ENCODE measurements at places on chromosomes 7 and 10.

GRCh38 chr10:107064075-107064474 is 100.4 kb downstream of the SORCS1 start:
- DNase-seq: no peak

DNA sequence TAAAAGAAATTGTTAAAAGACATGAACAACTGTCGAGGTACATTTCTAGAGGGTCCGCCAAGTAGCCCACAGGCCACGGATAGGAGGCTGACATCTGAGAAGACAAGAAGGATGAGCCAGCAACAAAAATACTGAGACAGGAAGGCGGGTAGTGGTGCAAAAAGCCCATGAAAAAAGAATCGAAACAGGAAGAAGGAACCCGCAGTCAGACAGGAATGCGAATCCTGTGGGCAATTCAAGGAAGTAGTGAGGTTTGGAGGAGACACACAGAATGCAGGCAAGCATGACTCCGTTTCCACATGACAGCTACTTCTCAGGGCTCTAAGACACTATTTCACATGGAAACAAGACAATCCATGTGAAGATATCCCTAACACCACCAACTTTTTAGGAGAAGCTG is 125.2 kb downstream of the DOCK4 start:
- DNase-seq: no peak

DNA sequence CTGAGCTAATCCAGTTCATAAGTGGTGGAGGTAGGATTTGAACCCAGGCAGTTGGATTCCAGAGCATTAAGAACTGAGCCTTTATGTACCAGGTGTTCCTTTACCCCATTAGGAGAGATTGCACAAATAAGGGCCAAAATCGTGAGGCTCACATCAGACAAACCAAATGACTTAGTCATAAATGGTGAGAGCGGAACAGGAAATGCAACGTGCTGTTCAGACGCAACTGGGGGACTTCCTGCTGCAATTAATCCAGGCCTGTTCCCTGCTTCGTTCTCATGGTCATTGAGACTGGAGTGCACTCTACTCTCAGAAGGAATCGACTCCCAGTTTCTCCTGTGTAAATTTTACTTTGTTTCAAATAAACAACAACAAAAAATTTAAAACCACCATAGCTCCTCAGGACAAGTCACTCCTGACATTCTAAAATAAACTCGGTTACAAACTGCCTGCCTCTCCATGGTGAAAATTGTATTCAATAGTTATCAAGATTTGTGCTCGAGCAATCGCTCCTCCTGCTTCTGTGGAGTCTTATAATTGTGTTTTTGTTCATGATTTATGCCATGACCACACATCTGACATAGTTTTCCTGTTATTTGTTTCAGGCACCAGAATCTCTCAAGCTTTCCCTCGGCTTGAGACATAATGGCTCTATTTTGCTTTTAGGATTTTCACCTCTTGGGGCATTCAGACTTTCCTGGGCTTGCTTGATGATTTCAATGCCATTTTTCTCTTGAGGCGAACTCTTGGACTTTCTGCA is 115.3 kb upstream of the BMPER start:
- no peak for DNase-seq

GRCh38 chr7:91041901-91042484 is 222.2 kb upstream of the FZD1 start:
- DNase-seq: no peak

- DNase-seq: no peak
Observed at GRCh38 chr7:104653825-104654401, 325.5 kb downstream of the LHFPL3 start.

- DNase-seq: no peak
Observed at GRCh38 chr10:102170602-102171001, 18.4 kb downstream of the NOLC1 start.

DNA sequence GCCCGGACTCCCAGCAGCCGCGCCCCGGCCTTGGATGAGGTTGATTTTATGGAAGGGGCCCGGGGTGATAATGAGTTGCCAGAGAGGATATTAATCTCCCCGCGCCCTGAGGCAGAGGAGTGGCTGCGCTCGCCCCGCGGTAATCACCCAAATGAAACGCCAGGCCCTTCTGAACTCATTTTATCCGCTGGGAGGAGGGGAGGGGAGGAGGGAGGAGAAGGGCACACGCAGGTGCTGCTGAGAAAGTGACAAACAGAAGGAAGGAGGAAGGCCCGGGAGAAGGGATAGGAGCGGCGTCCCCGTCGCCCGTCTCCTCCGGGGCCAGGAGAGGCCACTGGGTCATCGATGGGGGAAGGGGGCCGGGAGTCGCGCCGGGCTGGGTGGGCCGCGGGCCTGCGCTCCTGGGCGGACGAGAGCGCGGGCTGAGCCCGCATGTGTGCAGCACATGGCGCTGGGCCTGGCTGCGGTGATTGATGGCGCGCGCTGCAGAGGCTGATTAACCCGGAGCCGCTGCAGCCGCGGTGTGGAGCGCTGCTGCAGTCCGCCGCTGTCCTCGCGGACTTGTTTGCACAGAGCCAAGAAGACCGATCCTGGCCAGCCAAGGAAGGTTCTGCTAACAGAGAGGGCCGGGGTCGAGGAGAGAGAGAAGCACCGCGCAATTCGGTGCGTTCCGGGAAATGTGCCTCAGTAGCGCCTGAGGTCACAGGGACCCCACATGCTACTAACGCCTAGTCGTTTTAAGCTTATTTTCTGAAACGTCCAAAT is 6.5 kb downstream of the MNX1 start:
- no peak for DNase-seq

GRCh38 chr7:16295558-16295957 is 125.8 kb downstream of the CRPPA start:
- DNase-seq: no peak

DNA sequence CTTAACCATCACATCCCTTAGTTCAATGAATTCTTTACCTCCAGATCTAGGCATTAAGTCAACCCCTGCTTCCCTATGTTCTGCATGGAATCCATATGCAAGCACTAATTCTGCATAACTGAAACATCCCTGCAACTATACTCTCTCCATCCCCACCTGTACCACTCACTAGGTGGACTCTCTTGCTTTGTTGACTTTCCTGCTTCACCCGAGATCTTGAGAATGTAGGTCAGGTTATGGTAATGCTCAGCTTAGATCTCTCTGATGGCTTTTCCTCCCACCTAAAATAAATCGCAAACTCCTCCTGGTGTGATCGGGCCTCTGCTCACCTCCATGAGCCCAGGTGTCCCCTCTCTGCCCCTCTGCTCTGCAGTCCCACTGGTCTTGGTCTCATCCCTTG is 92.4 kb upstream of the ADAM12 start:
- DNase-seq: no peak

- no peak for DNase-seq
Observed at GRCh38 chr7:79778786-79779770, 325.6 kb upstream of the MAGI2 start.

DNA sequence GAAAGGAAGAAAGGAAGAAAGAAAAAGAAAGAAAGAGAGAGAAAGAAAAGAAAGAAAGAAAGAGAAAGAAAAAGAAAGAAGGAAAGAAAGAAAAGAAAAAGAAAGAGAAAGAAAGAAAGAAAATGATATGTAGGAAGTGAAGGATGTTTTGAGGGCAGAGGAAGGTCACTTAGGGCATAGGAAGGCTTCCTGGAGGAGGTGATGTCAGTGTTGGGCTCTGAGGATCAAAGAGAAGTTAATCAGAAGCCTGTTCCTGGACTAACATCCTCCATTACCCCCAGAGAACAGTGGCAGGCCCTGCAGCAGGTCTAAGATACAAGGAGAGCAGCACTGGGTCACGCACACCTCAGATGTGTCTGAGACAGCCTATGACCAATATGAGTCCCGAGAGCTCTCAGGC is 54.7 kb upstream of the CALN1 start:
- no peak for DNase-seq

GRCh38 chr10:84335516-84335915 is 7.1 kb downstream of the CCSER2 start:
- no peak for DNase-seq

GRCh38 chr10:79392020-79392398 is 44.7 kb downstream of the PPIF start:
- DNase-seq: no peak

DNA sequence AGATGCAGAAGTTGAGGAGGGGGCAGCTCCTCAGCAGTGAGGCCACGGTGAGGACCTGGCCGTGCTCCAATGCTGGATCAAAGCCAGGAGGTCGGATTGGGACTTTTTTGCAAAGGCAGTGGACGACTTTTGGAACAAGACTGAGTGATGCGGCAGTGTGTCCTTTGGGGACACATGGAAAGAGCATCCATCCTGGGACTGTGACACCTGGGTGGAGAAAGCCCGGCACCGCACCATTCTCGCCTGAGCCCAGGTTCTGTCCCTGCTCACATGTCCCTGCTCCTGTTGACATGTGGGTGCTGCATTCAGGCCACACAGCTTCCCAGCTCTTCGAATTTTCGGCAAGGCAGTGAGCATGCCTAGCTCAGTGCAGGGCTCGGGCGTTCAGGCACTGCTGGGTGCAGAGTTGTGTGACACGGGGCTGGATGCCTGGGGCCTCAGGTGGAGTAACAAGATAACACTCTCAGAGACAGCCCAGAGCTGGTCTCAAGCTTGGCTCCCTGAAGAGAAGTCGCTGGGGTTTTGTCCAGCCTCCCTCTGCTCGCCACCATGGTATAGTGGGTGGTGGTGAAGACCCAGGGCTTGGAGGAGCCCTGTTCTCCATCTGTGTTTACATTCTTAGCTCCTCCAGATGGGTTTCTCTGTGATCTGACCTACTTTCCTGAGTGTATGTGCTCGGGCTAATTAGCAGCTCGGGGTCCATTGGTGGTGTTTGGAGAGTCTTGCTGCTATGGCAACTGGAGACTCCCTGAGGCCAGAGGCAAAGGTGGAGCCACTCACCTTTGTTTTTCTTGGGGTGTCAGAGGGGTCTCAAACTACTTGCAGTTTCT is 111.7 kb upstream of the BTBD16 start:
- no peak for DNase-seq

- DNase-seq: no peak
Observed at GRCh38 chr10:124145109-124145870, 51.9 kb upstream of the CHST15 start.

DNA sequence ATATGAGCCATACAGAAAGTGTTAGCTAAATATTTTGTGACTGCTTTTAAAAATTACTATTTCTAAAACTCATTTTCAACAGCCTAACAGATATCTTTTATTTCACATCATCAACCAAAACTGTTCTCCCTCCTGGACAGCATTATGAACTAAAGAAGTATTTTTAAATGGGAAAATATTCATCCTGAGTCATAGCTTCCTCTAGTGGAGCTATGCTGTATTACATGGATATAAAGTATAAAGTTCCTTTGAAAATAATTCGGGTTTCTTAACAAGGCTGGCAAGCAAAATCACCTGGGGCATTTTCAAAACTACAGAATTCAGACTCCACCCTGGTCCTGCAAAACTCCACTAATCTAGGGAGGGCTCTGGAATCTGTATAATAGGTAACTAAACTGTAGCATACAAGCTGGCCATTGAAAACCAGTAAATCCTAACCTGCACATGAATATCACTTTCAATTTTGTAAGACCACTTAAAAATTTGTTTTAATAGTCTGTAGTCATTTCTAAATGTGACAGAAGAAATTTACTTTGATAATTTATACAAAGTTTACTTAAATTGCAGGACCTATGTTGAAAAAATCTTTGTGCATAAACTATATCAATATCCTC is 53.5 kb downstream of the SCIN start:
- no peak for DNase-seq

DNA sequence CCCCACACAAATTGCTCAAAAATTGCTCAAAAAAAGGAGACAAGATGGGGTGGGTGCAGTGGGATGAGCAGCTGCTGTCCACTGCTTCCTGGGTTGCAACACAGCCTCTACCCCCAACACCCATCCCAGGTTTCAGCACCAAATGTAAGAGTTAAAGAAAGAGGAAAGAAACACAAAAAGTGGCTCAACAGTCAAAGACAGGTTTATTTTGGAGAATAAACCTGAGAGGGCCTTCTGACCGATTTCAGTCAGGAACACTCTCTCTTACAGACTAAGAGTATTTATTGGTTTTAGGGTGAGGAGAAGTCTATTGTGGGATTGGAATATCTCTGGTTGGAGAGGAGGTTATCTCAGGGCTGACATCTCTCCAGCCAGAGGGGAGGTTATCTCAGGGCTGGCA is 28.4 kb downstream of the OR13A1 start:
- no peak for DNase-seq

DNA sequence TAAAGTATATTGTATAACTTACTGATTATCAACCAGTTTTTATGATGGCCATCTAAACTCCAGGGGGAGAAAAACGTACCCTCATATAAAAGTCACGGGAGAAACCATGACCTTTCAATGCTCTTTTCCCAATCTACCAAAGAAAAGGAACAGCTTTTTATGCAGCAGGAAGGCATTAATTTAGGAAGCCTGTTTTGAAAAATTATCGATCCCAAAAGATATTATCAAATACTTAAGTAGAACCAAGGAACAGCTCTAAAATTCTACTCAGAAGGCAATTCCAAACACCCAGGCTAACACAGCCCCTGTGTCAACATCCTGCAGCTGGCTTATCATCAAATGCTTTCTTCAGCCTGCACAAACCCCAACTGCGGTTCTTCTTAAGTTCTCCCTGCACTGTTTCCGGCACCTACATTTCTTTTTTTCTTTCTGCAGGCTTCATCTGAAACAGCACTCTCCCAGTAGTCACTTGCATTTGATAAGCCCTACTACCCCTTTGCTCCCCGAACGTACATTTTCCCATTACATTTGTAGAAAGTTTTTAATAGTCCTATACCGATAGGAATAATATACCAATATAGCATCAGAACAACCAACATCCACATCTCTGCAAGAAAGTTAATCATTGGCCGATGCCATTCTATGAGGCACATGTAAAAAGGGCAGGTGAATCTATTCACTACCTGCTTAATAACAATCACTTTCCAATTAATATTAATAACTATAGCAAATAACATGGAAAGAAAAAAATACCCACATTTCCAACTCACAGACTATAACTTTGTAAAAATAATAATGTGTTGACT is 47.9 kb downstream of the PIP4K2A start:
- no peak for DNase-seq

DNA sequence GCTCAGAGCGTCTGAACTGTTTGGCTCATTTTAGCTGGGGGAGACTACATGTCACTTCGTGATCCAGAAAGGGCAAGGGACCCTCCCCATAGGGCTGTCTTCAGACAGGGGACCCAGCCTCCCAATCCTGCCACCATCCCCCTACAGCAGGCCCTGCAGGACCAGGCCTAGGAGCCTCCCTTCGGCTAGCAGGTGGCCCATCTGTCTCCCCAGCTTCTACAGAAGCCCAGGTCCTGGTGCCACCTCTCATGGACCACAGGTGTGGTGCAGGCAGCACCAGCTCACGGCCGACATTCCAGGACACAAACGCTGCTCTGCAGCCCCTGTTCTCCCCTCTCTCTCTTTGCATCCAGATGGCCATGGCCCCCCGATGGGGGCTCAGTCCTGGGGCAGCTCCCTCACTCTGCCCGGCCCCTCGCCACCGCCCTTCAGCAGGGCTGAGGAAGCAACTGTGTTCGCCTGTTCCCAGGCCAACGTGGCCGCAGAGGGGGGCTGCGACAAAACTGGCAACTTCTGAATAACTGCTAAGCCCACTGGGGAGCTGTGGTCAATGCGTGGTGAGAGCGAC is 10.3 kb downstream of the TECPR1 start:
- DNase-seq: no peak

GRCh38 chr7:101630591-101630990 is 1.5 kb upstream of the MYL10 start:
- no peak for DNase-seq

GRCh38 chr7:120272261-120272660 is 714 bp upstream of the KCND2 start:
- DNase-seq: no peak

GRCh38 chr7:76066716-76067503 is 19.0 kb downstream of the MDH2 start:
- no peak for DNase-seq

- no peak for DNase-seq
Observed at GRCh38 chr10:81876253-81877077, 1.5 kb downstream of the NRG3 start.
